Tibial artery (tissue), 4 donors: ENCODE measurements at places on chromosomes 5 and 9.

GRCh38 chr5:72518001-72518683 is 10.9 kb upstream of the ZNF366 start:
- DNase-seq = peak; percentile 88

GRCh38 chr5:7492371-7492770 is 96.4 kb downstream of the ADCY2 start:
- DNase-seq = no peak

DNA sequence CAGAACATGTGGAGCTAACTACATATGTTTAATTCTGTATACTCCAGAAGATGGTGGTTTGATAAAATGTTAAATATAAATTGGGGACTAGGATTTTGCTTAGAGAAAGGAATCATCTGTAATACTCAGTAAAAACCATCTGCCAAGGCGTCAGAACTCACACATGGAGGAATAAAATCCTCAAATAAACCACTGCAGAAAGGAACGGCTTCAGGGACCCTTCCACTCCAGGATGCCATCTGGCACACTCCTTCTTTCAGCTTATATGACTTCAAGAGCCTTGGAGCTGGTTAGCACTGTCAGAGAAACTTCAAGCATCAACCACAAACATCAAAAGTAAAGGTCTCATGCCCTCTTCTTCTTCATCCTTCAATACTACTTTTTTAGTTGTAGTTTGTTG is 360.6 kb downstream of the PLK2 start:
- no peak for DNase-seq

DNA sequence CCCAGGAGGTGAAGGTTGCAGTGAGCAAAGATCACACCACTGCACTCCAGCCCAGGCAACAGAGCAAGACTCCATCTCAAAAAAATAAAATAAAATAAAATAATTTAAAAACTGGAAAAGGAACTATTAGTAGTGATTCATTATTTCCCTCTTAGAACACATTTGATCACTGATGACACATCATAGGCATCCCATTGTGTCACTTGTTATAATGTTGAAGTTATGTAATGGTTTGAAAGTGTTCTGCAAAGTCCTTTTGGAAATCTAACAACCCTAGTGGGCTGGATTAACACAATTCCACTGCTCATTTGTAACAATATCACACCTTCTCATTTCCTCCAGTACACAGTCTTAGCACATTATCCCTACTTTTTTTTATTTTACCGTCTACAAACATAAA is 81.8 kb upstream of the LMNB1 start:
- DNase-seq = no peak

- no peak for DNase-seq
Measured at GRCh38 chr5:50300878-50301277, 140.2 kb downstream of the EMB start.

GRCh38 chr9:126058591-126058990 is 268.0 kb upstream of the MVB12B start:
- DNase-seq = no peak

- DNase-seq = no peak
Measured at GRCh38 chr9:122695696-122696095, 20.8 kb downstream of the OR1L3 start.

DNA sequence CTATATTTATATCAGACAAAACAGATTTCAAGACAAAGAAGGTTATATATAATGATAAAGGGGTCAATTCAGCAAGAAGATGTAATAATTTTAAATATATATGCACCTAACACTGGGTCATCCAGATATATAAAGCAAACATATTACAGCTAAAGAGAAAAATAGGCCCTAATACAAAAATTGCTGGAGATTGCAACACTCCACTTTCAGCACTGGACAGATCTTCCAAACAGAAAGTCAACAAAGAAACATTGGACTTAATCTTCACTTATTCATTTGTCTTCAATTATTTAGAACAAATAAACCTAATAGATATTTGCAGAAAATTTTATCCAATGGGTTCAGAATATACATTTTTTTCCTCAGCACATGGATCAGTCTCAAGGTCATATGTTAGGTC is 45.8 kb downstream of the MEIKIN start:
- no peak for DNase-seq

GRCh38 chr5:100840370-100840769 is 62.7 kb downstream of the ST8SIA4 start:
- no peak for DNase-seq

DNA sequence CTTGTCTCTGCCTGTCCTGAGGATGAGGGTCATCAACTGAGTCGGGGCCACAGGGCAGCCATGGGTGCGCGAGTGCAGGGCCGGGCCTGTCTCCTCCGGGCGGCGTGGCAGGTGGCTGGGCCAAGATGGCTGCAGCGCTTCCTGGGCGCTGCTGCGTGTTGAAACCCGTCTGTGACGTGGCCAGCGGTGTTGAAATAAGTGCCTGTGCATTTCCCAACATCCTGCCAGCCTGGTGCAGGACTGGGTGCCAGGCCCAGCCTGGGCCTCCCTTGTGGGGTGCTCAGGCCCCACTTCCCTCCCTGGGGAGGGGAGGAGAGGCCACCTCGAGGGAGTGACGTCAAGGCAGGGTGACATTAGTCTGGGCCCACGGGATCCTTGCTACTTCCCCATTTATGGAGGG is 45.5 kb downstream of the RXRA start:
- peak; percentile 72 for DNase-seq

DNA sequence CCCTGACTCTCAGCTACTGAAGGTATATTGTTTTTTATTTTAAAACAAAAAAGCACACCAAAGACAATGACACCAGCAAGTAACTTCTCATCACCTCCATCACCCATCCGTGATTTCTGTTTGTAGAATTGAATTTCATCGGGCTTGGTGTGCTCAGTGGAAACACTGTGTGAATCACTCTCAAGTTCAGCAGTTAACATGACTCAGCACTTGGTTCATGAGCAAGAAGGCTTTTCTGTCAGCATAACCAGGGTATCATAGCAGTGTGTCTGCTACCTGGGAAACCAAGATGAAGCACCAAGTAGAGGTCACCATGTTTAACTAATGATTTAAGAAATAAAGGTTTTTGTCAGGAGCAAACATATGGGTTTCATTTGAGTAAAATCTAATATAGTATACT is 123.7 kb downstream of the INSYN2B start:
- no peak for DNase-seq

DNA sequence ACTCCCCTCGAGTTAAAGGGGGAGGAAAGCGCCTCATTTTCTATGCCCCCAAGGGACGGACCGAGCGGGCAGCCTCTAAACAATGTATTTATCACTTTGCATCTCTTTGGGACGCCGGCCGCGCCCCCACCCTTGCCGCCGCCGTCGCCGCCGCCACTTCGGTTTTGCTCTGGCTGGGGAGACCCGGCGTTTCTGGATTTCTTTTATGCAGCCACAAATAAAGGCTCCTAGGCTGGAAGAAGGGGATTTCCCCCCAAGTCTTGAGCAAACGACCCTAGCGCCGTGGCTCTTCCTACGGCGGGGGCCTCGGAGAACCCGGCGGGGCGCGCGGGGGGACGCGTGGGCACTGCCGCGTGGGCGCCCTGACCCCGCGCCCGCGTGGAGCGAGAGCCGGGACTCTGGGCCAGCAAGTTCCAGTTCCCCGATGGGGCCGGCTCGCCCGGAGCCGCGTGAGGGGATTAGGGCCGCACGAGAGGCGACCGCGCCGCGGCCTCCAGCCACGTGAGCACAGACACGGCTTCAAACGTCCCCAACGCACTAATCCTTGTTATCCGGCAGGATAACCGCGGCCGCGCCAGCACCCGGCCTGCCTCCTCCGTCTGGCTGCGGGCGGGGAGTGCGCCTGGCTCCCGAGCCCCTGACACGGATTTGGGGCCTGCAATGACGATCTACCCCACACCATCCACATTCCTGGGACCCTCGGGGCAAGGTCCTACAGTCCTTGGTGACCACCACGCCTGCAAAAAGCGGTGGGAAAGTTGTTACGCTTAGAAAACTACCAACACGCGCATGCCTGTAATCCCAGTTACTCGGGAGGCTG is 7.9 kb upstream of the NEUROG1 start:
- DNase-seq = no peak

- peak; percentile 56 for DNase-seq
Measured at GRCh38 chr5:143922718-143923117, 110.8 kb downstream of the HMHB1 start.

DNA sequence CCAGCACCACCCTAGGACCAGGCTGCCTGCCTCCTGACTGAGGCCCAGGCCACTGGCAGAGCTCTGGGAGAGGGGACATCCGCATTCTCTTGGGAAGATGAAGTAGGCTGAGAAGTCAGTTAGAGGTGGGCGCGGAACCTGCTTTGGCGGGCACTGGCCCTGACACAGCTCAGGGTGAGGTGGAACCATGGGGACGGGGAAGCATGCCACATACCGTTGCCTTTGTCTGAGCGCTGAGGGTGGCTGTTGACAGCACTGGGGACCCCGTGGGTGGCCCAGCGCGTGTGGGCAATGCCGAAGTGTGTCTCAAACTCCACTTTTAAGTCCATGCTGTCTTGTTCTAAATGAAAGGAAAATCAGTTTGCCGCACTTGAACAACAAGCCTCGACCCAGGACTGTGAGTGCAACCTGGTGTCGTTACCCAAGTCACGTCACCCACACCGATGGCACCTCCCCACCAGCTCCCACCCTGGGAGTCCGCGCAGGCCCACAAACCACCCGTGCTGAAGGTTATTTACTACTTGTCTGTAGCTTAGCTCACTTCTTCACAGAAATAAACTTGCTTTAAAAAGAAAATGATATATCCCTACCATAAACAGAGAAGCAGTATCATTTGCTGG is 17.4 kb downstream of the GFPT2 start:
- DNase-seq = no peak

GRCh38 chr9:76620581-76620980 is 143.7 kb upstream of the PCA3 start:
- DNase-seq = no peak

- DNase-seq = no peak
Measured at GRCh38 chr9:89803403-89803802, 198.6 kb downstream of the GADD45G start.

DNA sequence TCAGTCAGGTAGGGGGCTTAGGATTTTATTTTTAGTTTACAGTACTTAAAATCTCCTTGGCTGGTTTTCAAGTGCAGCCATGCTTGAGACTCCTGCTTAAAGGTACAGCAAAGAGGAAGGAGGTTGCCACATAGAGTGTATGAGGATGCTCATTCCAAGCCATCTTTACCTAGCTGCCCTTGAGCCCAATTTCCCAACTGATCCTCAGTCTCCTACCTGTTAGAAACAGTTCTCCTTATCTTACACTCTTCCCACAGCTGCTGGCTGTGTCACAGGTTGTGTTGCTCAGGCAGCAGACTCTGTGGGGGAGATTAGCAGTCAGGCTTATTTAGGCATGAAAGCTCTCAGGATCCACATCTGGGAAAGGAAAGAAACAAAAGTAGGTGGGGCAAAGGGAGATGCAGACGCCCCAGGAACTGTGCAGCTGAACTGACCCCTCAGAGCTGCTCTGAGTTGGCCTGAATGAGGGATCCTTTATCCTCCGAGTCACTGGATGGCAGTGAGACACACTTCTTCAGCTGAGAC is 95.1 kb downstream of the NMUR2 start:
- no peak for DNase-seq

DNA sequence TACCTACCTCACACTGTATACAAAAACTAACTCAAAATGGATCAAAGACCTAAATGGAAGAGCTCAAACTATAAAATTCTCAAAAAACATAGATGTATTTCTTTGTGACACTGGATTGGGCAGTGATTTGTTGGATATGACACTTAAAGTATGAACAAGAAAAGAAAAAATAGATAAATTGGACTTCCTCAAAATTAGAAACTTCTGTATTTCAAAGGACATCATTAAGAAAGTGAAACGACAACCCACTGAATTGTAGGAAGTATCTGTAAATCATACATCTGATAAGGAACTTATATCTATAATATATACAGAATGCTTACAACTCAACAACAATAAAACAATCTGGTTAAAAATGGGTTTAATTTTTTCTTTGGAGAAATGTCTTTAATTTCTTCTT is 96.7 kb downstream of the NRG2 start:
- no peak for DNase-seq

DNA sequence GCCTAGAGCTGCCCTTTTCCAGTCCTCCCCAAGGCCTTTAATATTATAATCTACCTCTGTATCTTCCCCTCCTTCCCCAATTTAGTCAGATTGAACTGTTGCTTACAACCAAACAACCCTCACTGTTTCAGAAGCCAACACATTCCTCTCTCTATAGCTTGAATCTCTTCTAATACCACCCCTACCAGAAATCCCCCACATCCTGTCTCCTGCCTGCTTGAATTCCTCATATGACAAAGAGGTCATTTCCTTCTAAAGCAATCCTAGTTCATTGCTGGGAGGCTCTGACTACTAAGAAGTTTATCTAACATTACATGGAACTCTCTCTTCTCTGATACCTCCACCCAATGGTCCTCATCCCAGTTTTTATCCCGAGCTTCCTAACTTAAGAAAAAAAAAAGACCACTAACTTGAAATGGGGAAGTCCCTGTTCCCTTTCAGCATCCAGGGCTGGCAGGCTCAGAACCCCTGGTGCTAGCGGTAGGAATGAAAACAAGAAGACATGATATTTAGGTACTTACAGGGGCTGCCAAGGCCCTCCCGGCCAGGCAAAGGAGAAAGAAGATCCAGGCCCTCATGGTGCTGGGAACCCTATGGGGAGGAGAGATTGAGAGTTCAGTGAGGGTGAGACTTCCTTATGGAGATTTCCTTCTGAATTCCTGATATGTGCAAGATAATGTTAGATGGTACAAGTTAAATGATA is 11.0 kb downstream of the SPARC start:
- DNase-seq = peak; percentile 26

- DNase-seq = no peak
Measured at GRCh38 chr9:90005388-90005787, 400.6 kb downstream of the GADD45G start.

- DNase-seq = no peak
Measured at GRCh38 chr5:173474881-173475287, 141.6 kb downstream of the BOD1 start.

DNA sequence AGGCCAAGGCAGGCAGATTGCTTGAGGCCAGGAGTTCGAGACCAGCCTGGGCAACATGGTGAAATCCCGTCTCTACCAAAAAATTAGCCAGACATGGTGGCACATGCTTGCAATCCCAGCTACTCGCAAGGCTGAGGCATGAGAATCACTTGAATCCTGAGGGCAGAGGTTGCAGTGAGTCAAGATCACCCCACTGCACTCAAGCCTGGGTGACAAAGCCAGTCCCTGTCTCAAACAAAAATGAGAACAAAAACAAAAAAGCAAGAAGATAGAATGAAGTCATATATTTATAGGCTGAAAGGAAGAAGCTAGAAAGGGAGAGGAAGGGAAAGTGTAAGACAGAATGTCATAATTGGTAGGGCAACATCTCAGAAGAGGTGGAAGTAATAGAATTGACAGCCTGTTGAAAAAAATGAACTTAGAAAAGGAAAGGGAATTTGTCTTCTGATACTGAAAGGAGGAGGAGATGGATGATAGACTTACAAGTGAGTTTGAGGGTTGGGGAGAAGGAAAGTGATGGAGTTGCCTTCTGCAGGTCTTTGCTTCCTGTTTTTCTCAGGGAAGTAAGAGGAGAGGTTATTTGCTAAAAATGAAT is 32.2 kb downstream of the CARD6 start:
- DNase-seq = no peak

DNA sequence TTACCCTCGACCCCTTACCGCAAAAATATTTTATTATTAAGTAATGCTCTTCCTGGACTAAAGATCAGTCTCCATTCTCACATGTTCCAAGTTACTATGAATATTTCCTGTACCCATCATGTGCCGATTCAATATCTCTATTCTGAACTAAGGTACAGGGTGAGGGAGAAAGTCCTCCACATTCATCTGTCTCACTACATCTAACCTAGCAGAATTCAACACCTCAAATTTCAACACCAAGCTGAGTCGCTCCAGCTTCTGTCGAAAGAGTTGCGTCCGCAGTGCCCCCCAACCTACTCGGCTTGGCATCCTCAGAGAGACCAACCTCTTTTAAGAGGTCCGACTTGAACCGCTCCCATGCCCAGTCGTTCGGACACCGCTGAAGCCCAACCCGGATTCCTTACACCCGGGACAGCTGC is 1.0 kb downstream of the CERT1 start:
- DNase-seq = peak; percentile 73
